ENCODE measurements at places on chromosomes 1 and 21.
A peak's percentile ranks its signal among the peaks of the same experiment; 100 is the strongest.

- DNase-seq, result peak; percentile 16
Measured at GRCh38 chr1:231039161-231040018, 664 bp downstream of the FAM89A start.

DNA sequence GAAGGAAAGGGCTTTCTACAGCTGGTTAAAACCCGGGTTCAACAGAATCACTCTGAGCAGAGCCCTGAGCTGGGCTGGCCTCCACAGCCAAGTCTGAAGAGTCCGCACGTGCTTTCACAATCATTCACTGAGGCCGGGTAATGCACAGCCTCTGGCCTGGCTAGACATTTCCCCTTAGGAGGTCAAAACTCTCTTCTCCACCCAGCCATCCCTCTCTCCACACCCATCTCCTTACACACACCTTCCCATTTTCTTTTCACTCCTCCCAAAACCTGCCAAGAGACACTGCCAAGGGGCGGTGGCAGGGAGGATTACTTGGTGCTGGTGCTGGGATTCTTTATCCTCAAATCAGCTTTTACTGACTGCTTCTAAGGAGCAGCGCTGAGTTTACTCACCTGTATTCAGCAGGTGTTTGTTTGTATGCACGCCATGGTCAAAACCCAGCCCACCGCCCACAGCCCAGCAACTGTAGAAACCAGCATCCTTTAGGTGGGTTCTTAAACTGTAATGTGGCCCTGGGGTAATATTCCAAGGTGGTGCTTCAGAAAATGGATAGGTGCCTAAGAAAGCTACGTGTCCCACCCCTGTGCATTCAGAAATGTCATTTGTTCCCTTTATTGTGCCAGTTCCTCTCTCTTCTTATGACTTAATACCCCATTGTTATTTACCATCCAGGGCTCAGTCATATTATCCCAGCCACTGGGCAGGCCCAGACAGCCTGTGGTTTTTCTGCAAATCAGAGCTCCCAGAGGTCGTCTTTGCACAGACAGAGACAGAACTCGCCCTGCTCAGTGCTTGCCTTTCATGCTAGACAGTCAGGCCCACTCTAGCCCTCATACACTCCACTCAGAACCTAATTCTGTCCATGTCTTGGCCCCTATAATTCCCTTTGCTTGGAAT, 80.2 kb downstream of the ADSS2 start:
- DNase-seq, result no peak

- DNase-seq, result no peak
Measured at GRCh38 chr1:229863651-229864545, 203.1 kb upstream of the GALNT2 start.

- peak; percentile 89 for DNase-seq
Measured at GRCh38 chr1:51235673-51236530, at the start of gene RNF11. TSS of gene RNF11 (plus strand) at chr1:51236273. CDS start at chr1:51236757, 484 bp downstream.

- DNase-seq, result no peak
Measured at GRCh38 chr1:18419113-18419844, 61.5 kb upstream of the KLHDC7A start.

- no peak for DNase-seq
Measured at GRCh38 chr1:208475951-208476845, 232.0 kb upstream of the PLXNA2 start.

DNA sequence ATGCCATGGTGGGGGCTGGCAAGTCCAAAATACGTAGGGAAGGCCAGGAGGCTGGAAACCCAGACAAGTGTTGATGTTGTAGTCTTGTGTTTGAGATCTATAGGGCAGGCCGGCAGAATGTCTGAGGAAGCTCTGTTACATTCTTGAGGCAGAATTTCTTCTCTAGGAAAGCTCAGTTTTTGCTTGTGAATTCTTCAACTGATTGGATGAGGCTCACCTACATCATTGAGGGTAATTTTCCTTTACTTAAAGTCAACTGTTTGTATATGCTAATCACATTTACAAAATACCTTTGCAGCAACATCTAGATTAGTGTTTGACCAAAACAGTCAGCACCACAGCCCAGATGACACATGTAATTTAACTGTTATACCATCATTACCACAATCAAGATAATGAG, 37.0 kb downstream of the PATJ start:
- DNase-seq, result no peak

DNA sequence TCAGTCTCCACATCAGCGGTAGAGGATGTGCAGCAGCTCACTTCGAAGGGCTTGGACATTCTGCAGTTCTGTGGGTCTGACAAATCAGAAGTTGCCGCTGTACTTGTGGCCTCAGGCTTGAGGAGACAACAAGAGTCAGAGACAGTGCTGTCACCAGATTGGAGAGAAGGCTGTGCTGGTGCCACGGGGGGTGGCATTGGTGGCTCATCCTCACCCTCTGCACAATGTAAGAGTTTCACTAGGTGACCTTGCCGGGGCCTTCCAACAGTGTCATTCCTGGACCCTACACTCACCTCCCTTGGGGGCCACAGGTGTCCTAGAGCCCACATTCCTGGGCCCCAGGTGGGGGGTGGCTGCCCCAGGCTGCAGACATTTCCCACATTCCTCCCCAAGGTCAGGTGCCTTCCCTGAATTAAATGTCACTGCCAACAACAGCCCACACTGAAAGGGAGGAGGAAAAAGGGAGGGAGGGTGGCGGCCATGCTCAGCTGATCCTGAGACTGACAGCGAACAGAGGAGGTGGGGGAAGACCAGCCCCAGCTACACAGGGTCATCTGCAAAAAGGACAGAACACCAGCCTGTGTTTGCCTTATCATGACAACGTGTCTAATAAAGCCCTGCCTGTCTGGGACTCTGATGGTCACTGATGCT, 46.4 kb downstream of the TMCC2 start:
- no peak for DNase-seq

- no peak for DNase-seq
Measured at GRCh38 chr21:17340081-17340480, 172.8 kb upstream of the CXADR start.

DNA sequence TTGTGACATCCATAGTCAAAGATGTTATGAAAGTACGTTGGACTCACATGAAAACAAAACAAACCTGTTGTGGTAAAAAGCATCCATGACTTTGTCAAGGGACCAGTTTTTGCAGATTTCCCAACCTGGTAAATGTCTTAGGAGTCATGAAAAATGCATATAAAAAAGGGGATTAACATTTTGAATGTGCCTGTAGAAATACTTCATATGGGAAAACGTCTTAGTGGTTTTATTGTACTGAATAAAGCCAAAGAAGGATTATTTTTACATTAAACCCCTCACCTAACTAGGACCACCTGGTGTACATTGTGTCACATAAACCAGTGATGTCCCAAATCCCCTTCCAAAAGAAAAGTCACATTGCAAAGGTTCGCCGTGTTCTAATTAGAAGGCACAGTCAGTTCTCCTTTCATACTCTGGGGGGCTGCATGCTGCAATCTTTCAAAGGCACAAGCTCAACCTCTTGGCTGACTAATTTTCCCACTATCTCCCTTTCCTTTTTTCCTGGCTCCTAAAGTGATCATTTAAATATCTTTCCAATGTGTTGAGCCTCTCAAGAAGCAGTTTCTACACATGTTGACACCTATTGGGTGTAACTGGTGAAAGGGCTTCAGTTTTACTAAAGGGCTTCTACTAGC, 119.8 kb upstream of the SPAG17 start:
- no peak for DNase-seq

- DNase-seq, result peak; percentile 35
Measured at GRCh38 chr1:201119206-201120197, 7.3 kb upstream of the CACNA1S start.

DNA sequence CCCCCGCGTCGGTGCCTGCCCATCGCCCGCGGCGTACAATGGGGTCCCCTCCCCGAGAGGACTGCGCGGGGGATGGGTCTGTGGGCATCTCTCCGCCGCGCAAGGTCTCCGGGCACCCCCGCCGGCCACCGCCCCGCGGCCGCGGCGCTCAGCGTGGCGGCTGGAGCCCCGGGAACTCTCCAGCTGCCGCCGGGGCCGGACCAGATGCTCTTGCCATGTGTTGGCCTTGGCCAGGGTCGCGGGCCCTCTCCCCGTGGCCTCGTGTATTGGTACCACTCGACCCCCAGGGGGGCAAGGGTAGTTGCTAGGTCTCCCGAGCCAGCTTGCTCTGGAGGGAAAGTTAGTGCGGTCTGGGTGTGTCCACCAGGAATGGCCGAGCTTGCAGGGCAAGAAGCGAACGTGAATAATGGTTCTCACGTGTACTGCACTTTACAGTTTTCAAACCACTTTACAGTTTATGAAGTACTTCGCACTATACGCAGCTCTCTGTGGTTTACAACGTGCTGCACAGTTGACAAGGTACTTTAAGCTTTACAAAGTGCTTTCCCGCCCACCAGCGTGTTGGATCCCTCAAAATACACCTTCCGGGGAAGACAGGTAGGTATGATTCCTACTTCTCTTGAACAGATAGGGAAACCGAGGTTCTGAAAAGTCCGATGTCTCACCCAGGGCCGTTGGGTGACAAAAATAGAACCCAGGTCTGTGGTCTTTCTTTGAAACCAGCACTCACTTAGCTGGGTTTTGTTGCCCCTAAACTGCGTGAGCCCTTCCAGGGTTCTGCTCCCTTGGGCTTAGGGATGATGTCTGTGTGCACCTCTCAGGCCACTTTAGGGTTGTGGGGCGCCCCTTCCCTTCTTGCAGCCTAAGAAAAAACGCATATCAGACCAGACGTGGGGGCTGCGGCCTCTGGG, 1.2 kb downstream of the EPHB2 start:
- DNase-seq, result no peak

GRCh38 chr21:45282283-45283034, 5.2 kb downstream of the POFUT2 start:
- DNase-seq, result no peak

GRCh38 chr1:186670297-186671135, 9.7 kb downstream of the PTGS2 start:
- no peak for DNase-seq

GRCh38 chr1:27671964-27672749, at the start of gene IFI6:
TSS of gene IFI6 (minus strand) at chr1:27672192. CDS start at chr1:27669314, 2,878 bp downstream.
- peak; percentile 65 for DNase-seq

- DNase-seq, result no peak
Measured at GRCh38 chr1:154533952-154534844, 24.3 kb downstream of the UBE2Q1 start.

- no peak for DNase-seq
Measured at GRCh38 chr21:17925899-17926298, 106.7 kb upstream of the C21orf91 start.

GRCh38 chr1:194548071-194548470, 1361.7 kb upstream of the B3GALT2 start:
- DNase-seq, result no peak

DNA sequence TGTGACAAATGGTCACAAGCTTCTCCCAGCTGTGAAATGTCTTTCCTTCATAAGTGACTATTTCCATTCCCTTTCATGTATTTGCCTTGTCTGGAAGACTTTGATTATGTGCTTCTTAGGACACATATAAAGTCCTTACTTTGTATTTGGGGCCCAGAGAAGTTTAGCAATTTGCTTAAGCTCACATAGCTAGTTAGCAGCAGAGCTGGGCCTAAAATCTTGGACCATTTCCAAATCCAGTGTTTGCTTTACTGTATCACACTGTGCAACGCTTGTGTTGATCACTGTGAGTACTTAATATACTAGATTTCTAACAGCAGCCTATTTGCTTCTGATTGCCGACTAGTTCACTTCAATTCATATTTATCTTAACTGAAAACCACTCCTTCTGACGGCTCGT, 2.2 kb upstream of the KCNA3 start:
- no peak for DNase-seq

GRCh38 chr1:119794876-119795240, 16.4 kb downstream of the REG4 start:
- no peak for DNase-seq

All from activated effector memory CD4-positive, alpha-beta T cell treated with Interleukin-2 at 50 U/mL for 16 hours (primary cell).